Stimulated activated CD8-positive, alpha-beta memory T cell treated with anti-CD3 and anti-CD28 coated beads, Interleukin-7, amount 100 ng/mL, for 1 hour (primary cell): ENCODE measurements at places on chromosomes 16 and 17.

- DNase-seq: no peak
These were observed 44.8 kb downstream of the RNF135 start for GRCh38 chr17:31015639-31016038.

DNA sequence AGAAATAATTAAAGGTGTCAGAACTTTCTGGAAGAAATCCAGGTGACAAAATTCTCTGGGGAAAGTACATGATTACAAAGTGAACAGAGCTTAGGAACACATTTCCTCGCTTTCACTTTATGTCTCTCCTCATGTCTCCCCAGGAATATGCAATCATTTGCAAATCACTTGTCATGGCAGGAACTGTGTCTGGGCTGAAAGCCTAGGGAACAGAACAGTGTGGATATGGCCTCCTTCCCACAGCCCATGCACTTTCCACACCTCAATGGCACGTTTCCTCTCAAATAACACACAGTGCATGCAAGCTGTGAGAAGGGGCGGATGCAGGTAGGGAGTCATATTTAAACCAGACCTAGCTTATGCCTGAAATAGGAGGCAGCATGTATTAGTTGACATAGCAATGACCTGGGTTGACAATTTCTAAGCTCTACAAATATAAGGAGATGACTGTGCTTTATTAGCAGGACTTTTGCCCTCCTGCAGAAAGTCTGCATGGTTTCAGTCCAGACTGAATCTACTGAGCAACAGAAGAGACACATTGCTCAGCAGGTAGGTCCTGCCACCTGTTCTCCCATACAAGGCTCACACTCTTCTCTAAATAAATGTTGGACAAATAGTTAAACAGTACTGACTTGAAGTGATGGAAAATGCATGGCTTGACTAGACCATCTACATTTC lies 236.0 kb upstream of the ELAC2 start:
- no peak for DNase-seq

- DNase-seq: no peak
These were observed 7.1 kb upstream of the CNP start for GRCh38 chr17:41959336-41960095.

DNA sequence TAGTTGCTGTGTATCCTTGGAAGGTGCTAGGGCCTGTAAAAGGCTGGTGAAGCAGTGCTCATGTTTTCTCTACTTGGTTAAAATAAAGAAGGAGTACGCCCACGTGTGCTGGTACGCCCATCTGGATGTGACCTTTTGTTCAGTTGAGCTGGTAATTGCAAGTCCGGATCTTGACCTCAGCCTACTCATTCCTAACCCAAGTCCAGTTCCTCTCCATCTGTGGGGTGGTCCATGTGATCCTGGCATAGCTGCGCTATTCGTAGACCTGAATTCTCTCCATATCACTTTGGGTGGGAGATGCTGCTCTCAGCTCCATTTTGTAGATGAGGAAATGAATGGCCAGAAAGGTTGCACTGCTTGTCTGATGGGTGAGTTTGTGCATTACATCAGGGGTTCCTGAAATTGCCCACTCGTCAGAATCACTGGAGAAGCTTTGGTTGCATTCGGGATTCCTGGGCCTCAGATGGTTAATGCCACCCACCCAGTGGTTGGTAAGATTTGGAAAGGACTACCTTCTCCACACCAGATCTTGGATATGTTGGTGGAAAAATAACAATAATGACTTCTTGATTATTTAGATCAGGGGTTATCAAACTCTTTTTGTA lies 328.8 kb downstream of the CPPED1 start:
- no peak for DNase-seq

GRCh38 chr17:14282726-14283125 lies 18.2 kb upstream of the HS3ST3B1 start:
- no peak for DNase-seq

GRCh38 chr17:75570034-75570676 lies 17.4 kb upstream of the MYO15B start:
- DNase-seq: no peak

GRCh38 chr16:89863741-89864526 lies 9.5 kb upstream of the TCF25 start:
- DNase-seq: peak; percentile 30

DNA sequence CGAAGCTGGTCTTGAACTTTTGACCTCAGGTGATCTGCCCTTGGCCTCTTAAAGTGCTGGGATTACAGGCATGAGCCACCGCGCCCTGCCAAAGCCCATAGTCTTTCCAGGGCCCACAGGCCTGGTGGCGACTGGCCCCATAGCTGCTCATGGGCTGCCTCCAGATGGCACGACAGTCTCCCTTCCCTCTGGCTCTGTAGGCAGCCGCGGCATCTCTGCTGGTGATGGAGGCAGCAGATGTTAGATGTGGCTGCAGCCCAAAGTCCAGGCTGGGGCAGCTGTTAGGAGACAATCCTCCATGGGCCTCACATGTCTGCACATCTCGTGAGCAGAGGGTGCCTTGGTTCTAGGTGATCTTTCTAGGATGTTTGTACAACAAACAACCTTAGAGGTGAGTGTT lies 69.7 kb upstream of the DNAJA2 start:
- DNase-seq: no peak

DNA sequence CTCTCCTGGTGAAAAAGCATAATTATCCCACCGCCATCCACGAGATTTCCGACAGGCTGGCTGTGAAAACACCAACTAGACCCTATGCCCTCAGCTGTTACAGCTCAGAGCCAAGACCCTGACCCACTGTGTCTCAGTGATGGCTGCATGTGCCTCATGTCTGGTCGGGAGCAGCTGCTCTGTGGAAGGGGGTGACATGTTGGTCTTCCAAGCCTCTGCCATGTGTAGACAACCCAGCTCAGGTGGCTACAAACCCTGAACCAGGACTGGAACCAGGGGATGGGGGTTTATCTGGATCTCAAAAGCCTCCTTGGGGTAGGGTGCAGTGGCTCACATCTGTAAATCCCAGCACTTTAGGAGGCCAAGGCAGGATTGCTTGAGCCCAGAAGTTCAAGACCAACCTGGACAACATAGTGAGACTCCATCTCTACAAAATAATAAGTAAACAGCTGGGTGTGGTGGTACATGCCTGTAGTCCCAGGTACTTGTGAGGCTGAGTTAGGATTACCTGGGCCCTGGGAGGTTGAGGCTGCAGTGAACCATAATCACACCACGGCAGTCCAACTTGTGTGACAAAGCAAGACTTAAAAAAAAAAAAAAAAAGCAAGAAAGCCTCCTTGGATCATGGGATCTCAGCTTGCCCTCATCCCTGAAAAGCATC lies 220.3 kb downstream of the CPPED1 start:
- DNase-seq: no peak

DNA sequence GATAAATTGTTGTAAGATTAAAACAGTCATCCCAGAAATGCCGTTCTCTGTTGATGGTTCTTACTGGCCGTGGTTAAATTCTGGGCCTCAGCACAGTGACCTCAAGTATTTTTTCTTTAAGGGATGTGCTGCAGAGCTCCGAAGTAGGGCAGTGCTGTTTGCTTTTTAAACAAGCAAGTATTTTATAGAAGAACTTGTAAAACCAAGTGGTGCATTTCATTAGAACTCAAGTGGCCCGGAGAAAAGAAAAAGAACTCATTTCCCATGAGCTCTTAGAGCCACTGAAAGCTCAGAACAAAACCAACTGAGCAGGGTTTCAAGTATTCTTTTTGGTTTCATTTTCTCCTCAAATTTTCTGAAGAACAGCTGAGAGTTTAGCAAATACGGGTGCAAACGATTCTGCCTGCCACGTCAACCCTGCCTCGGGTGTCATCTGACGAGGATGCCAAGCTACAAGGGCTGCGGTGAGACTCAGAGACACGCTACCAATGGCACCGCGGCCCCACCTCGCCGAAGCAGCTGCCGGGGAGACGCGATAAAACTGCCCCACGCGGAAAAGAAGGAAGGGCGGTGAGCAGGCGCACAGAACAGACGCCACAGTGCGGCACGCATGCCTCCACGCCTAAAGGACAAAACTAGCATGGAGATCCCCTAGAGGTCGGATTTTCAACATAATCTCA lies 6.3 kb downstream of the LMF1 start:
- no peak for DNase-seq

DNA sequence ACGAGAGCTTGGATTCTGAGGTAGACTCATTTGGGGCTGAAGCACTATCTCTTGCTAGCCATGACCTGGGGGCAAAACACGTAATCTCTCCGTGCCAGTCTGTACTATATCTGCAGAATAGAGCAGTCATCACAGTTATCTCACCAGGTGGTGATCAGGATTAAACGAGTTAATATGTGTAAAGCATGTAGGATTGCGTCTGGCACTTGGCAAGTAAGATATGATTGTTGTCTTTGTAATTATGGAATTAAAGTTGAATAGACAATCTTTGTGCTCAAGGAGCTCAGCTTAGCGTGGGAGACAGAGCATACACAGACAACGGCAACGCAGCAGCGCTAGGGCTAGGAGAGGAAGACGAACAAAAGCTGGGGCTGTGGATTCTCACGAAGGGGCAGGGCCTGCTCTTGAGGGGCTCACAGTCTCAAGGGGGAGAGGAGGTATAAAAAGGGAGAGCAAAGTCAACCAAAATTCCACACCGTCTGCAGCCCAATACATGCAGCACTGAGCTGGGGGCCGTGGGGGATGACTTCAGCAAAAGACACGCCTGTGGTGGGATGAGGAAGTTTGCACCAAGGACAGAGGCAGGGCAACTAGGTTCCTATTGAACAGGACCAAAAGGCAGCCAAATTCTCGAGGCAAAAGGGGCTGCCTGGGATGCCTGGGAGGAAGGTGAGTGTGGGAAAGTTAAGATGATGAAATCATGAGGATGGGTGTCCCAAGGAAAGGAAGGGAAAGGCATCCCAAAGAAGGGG lies 68.6 kb downstream of the SDK2 start:
- DNase-seq: no peak

DNA sequence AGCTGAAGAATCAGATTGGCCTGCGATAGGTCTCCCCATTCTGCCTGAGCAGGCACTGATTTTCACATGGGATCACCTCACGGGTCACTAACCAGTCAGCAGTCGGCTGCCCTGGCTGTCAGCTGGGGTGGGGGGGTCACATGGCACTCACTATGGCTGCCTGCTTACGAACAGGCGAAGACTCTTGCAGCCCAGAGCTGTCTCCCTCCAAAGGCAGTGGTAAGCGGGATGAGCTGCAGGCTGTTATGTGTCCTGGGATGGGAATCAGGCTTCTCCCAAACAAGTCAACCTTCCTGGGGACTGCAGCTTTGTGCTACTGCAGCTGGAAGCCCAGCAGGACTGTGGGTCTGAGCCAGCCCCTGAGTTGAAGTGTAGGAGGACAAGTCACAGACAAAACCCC lies 29.0 kb upstream of the ADORA2B start:
- no peak for DNase-seq

DNA sequence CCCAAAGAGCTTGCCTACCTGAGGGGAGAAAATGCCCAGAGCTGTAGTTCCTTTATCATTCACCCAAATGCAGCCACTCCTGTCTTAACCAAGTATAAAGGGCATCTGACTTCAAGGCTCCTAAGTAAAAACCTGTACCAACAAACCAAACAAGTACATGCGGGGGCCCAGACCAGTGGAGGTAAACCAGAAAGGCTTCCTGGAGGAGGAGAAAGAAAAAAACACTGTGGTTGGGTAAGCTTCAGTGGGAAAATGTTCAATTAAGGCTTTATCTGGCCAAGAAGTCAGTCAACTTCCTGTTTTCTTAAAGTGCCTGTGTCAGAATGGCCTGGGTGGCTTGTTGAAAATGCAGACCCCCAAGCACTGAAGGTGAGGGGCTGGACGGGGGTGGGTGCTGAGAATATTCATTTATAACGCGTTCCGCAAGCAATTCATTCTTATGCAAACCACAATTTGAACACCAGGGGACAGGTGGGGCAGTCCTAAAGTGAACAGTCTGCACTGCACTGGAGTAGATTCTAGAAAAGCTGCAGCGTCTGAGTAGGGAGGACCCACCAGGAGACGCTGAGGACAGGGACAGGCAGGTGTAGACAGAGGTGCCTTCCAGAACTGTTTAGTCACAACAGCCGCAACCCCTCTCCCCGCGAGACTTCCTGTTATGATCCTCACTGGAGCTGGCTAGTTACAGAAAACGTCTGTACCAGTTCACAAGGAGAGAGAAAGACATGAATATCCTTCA lies 467.1 kb downstream of the SOX9 start:
- DNase-seq: no peak

GRCh38 chr16:82011199-82011641 lies at the start of gene SDR42E1:
SDR42E1 (minus strand) TSS chr16:82011470; CDS start chr16:82000858, 10,612 bp downstream.
- peak; percentile 34 for DNase-seq

DNA sequence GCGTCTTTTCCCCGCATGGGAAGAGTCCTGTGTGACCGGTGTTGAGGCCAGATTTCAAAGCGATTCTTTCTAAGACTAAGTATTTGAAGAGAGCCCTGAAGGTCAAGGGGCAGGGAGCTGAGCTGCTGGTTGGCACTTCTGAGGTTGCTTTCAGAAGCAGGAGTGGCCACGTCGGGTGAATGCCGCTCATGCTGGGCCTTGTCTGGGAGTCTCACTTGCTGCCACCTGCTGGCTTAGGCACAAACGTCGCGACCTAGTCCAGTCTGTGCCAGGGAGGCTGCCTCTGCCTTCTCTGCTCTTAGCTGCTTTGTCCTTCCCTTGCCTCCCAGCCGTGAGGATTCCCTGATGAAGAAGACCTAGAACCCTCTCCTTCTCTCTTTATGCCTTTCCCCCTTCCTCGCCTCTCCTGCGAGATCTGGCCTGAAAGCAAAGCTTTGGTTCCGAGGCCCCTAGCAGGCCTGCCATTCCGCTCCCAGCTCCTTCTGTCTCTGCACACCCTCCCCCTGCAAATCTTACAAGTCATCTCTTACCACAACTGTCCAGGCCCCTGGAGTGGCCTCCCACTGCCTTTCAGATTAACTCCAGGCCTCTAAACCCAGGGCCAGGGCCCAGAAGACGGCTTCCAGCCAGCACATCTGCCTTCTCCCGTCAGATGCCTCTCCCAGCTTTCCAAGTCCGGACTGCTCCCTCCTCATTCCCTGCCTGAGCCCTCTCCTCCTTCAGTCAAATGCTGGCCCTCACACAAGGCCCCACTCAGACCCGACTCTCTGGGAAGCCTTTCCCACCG lies 11.4 kb downstream of the CTNS start:
- no peak for DNase-seq

DNA sequence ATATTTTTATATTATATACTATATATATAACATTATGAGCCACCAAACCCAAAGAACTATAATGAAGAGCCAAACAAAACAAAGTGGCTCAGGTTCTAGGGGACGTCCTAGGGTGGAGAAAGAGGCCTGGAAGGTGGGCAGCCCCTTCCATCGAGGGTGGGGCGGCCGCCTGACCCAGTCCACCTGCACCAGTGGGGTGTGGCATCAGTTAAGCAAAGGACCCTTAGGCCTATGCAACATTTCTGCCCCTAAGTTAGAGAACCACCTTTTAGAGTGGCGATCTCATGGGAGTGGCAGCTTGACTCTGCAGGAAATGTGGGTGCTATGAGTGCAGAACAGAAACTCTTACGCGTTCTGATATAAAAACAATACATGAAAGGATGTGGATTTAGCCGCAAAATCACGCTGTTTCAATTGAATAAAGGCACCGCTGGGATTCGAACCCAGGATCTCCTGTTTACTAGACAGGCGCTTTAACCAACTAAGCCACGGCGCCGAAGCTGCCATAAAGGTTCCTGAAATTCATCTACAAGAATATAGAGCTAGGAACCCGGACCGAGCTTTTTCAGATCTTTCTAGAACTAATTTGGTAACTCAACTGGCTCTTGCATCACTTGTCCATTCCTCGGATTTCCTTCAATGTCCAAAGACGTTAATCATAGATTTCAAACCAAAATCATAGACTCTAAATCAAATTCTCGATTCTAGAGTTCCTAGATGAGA lies 15.6 kb upstream of the AURKB start:
- DNase-seq: no peak
